ENCODE measurements at places on chromosomes 16 and 17.

DNA sequence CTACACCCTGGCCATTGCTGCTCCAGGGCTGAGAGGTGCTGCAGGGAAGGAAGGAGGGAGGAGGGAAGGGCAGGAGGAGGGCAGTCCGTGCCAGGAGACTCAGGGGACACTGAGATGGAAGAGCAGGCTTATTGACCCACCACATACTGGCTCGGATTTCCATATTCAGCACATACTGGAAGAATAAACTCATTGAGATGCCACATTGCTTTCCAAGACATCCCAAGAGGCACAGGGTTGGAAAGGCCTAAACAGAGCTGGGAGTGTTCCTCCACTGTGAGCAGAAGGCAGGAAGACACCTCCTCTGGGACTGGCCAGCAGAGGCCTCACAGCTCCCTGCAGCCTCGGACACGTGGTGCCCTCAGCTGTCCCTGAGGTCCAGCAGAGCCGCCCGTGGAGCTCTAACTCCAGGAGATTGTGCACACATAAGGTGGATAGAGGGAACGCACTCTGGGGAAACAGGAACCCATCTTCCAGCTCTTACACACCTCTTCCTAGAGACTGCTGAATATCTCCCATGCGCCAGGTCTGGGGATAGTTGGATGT, 17.4 kb downstream of the CCDC182 start:
- DNase-seq: no peak

- no peak for DNase-seq
These were observed 97.6 kb downstream of the RBFOX3 start for GRCh38 chr17:79513206-79513605.

GRCh38 chr16:27921134-27921533, 142.4 kb downstream of the GSG1L start:
- no peak for DNase-seq

DNA sequence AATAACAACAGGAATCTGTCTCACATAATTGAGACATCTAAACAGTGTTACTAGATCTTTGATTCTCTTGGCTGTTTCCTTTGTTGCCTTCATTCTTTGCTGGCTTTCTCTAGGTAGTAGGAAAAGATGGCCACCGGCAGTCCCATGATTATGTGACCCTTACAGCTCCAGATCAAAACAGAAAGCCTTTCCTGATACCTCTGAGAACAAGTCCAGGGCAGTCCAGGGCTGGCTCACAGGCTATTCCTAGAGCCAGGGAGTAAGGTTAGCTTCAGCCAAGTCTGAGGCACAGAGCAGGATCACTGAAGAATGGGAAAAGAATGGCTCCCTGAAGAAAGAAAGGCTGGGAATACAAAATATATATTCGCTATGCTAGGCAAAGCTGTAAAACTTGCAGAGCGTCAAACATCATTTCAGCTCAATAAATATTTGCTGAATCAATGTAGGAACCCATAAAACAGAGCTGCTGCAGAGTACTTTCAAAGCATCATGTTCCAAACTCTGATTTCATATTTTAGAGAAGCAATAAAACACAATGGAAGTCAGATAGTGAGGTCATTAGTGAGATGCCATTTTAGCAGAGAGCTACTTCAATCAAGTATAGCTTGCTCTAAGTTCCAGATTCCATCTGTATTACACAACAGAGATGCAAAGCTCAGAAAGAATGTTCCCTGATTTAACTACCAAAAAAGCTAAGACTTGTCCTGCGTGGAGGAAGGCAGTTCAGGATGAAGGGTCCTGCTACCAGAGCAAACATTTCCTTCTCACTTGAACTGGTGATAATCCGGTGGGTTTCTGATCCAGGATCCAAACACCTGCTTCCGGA, 23.4 kb downstream of the ADAT1 start:
- DNase-seq: no peak

DNA sequence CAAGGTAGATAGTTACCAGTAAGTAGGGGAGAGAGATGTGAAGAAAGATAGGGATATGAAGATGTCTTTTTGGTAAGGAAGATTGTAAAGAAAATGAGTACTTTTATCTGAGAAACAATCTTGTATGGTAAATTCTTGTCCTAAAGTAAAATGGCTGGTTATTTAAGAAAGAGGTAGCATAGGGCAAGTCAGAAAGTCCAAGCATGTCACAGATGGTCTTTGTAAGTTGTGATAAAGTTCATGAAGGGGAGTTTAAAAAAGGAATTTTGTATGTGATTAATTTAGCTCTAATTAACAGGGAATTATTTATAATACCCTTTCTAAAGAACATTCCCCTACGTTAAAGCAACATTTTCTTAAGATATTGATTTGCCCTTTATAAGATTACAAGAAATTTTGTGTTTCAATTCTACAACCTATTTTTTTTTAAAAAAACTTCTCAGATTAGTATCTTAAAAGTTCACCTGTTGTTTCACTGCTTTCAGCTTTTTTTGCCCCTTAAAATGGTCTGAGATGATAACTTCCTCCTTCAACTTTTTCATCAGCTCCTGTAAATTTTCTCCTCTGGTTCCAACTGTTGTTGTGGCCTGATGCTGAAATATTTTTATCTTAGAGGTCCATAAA, 16.2 kb upstream of the CPHXL start:
- DNase-seq: no peak

Data from MM.1S (cell line).